ENCODE measurements at places on chromosomes 2 and 18.

DNA sequence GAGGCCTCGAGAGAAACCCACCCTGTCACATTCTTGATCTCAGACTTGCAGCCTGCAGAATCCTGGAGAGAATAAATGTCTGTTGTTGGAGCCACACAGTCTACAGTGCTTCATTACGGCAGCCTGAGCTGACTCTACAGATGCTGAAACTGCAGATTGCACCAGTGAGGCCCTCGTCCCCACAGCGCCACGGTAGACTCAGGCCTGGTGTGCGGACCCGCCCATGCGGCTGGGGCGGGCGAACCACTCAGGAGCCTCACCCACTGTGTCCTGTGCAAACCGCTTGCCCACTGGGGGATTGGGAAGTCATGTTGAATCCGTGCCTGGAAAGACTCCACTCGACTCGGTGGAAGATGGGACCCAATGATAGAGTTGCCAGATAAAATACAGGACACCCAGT is 125.2 kb upstream of the COPS8 start:
- DNase-seq: no peak

GRCh38 chr2:33158482-33159003 is 211.8 kb downstream of the LTBP1 start:
- no peak for DNase-seq

DNA sequence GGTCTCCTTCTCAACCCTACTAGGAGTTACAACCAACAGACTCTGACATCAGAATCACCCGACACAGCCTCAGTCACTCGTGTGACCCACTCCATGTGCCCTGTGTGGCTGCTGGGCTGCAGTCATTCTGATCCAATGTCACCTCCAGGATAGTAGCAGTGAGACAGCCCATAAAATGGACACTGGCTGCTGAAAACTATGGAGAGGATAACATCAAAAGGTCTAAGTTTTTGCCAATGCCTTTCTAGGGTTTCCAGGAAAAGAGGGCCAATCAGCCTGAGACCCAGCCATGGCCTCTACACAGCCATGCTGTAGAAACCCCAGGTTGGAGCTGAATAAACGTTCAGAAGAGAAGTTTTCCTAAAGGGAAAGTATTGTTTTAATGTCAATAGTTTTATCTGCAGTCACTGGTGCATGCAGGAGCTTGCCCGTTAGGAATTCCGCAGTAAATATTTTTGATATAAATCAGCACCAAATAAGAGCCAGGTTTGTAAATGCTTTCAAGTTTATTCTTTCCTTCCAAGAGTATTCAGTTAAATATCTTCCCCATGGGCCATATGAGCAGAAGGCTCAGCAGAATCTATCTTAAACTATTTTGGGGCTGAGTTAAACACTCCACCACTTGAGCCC is 92.2 kb upstream of the PID1 start:
- DNase-seq: no peak

GRCh38 chr2:198371329-198371728 is 566.9 kb downstream of the PLCL1 start:
- no peak for DNase-seq

DNA sequence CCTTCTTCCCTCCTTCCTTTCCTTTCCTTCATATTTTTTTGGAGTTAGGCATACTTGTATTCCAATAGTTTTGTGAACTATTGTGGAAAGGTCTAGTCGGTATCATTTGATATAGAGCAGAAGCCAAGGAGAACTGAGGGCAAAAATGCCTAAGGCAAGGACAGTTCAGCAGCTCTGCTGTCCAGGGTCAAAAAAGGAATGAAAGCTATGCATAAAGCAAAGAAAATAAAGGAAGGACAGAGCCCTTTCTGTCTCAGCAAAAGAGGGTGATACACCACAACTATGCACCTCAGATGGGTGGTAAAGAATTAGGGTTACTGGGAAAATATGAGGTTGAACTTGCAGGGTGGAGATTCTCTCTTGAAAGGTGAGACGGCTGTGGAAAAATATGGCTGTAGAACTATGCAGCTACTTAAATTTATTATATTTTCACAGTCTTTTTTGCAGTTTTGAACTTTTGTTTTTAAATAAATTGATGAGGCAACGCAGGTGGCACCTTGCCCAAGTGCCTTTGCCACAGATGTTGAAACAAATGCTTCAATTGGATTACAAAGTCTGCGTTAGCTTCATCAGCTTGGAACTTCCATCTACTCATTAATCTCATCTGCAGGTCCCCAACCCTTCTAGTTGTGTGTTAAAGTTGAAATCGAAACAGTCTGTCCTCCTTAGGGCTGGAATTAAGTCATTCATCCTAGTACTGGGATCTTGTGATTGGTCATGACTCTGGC is 20.8 kb downstream of the LHCGR start:
- no peak for DNase-seq

GRCh38 chr18:27847412-27847811 is 329.5 kb downstream of the CDH2 start:
- DNase-seq: no peak

DNA sequence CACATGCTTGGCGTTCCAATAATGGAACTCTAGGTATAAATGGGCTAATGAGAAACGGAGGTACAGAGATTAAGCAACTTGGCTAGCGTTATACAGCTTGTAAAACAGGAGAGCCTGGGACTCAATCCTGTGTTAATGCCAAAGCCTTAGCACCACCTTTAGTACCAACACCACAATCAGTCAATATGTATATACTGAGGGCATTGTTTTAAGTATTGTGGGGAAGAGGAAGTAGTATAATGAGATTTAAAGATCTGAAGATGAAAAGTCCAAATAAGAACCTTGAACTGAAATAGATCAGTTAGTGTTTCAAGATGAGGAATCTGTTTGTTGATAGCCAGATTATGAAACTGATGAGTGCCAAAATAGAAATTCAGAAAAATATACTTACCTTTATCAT is 8.1 kb downstream of the MARS2 start:
- no peak for DNase-seq

GRCh38 chr2:43657241-43657640 is 19.0 kb downstream of the C1GALT1C1L start:
- DNase-seq: no peak

- no peak for DNase-seq
Measured at GRCh38 chr2:12210016-12210933, 463.8 kb downstream of the LPIN1 start.

DNA sequence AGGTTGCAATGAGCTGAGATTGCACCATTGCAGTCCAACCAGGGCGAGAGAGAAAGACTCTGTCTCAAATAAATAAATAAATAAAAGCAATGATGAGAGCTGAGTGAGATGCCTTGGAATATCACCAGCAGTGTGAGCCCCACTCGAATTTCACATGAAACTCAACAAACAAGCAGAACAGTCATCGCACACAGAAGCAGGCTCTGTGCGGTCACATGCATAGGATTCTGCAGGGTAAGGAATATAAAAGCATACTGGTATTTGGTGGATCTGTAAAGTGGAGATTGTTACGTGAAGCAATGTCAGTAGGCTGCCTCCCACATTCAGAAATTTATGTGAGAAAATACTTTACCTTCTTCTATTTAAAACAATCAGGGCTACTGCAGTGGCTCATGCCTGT is 18.0 kb upstream of the AP1S3 start:
- no peak for DNase-seq
